ENCODE measurements at places on chromosomes 5 and 9.
A peak's percentile ranks its signal among the peaks of the same experiment; 100 is the strongest.

GRCh38 chr9:109043578-109043977 lies 30.3 kb upstream of the CTNNAL1 start:
- no peak for DNase-seq

DNA sequence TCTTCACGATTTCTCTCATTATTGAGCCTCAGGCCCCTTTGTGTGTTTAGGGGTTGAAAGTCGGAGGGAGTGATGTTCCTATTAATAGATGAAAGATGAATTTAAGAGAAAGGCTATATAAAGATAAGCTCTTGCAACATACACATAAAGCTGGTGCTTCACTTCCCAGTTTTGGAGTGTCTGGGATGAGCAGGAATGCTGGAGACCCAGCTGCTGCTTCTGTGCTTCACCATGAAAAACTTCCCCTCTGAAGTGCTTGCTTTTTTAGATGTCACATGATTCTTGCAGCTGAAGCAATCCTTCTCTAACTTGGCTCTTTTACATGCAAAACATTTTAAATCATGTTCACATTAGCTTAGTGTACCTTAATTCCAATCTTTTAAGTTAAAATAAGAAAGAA lies 19.7 kb upstream of the SNCAIP start:
- DNase-seq, result no peak

GRCh38 chr5:79011219-79011836 lies 26.2 kb upstream of the ARSB start:
- no peak for DNase-seq

GRCh38 chr9:34384368-34385165 lies 7.9 kb upstream of the MYORG start:
- no peak for DNase-seq

DNA sequence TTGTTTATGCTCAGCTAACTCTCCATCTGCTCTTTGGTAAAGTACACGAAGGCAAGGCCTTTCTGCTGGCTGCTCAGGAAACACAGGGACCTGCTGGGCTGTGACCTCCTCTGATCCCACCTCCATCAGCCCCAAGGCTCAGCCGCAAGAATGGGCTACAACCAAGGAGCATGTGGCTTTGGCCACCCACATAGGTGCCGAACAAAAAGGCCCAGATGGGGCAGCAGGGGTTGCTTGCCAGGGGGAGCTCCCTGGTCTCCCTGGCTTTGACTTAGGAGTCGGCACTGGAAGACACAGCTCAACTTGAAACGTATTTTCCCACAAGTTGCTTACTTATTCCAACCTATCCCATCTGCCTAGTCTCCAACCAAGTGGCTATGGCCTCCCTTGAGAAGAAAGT lies 461.1 kb downstream of the ICE1 start:
- DNase-seq, result no peak

- DNase-seq, result peak; percentile 71
Observed at GRCh38 chr9:129885018-129885669, 49.9 kb downstream of the USP20 start.

DNA sequence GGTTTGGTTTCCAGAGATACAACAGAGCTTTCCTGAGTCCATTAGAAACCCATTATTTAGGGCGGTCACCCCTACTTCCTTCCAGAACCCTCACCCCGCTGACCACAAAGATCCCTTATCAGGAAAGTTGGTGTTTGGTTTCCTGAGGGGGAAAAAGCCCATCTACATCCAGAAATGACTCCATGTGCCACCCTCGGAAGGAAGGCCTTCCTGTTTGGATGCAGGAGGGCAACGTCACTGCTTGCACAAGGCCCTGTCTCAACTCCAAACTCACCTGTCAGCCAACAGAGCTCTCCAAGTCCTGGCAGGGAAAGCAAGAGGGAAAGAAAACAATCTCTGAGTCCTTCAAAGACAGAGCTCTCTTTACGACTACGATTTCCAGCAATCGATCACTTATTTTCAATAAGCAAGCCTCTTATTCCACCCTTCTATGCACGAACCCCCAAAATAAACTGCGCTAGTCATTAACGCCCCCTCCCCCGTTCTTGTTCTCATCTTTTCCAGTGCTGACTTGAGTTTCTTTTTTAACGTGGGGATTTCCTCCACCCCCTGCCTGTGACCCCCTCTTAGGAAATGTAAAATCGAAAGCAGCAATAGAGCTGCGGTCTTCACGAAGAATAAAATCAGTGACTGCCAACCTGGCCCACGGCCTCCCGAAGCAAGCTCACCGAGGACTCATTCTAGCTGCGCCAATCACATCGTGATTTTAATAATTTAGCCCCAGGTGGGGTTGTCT lies 35.7 kb upstream of the NTNG2 start:
- DNase-seq, result no peak

DNA sequence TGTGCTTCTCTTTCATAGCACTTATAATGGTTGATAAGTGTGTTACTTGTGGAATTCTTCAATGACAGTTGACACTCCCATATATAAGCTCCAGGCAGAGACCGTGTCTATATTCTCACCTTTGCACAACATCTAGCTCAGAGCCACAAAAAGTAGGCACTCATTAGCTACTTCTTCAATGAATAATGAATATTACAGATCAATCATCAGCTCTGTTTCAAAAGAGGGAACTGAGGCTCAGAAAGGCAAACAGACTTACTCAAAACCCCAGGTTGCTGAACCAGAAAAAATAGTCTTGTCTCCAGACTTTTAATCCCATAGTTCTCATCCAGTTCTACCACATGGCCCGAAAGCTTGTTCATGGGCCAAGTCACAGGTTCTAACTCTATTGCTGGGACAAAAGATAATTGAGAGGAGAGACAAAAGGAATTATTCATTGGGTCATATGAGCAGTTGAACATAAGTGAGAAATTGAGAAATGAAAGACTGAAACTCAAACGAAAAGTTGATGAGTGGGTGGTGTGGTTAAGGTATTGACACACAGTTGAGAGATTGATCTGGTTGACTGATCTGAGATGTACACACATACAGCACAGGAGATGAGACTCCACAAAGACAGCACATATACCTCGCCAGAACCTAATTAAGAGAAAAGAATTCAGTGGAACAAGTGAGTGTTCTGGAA lies 381.6 kb downstream of the EFNA5 start:
- no peak for DNase-seq

DNA sequence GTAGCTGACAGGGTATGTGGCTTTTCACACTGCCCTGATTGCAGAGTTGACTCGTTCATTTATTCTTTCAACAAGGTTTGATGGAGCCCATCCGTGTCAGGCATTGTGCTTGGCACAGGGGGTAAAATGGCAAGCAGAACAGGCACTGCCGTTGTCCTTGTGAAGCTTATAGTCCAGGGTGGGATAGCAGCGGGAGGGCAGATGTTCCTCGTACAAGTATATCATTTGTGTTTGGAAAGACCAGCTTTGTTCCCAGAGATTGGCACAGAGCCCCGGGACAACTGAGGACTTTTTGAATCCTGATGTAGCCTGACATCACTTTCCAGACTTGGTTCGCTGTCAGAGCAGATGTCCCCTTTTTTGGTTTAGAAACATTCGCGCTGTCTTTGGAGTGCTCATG lies 50.9 kb downstream of the MVB12B start:
- DNase-seq, result no peak

- DNase-seq, result no peak
Observed at GRCh38 chr9:136230773-136231172, 14.8 kb downstream of the QSOX2 start.

DNA sequence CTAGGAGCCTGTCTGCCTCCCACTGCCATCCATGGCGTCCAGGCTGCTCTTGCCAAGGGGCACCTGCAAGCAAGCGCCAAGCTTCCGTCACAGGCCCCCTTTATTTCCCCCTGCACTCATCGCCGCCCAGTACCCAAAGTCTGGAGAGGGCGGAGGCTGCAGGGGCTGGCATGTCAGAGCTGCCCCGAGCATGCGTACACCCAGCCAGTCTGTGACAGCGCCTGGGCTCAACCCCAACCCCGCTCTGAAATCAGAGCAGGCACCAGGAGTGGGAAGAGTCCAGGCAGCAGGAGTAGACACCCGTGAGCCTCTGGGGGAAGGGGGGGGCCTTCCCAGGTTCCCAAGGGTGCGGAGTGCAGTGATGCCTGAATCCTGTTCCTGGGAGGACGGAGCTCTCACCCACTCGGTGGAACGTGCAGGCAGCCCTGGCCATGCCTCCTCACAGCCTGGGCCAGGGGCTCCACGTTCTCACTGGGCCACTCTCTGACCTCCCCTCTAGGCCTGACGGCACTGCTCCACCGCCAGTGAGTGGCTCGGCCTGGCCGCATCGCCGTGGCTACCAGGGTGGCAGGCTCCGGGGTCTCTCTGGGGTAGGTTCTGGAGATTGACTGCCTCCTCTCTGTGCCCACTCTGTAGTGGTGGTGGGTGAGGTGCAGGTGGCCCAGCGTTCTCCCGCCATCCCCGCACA lies 469.0 kb downstream of the CDH9 start:
- no peak for DNase-seq

DNA sequence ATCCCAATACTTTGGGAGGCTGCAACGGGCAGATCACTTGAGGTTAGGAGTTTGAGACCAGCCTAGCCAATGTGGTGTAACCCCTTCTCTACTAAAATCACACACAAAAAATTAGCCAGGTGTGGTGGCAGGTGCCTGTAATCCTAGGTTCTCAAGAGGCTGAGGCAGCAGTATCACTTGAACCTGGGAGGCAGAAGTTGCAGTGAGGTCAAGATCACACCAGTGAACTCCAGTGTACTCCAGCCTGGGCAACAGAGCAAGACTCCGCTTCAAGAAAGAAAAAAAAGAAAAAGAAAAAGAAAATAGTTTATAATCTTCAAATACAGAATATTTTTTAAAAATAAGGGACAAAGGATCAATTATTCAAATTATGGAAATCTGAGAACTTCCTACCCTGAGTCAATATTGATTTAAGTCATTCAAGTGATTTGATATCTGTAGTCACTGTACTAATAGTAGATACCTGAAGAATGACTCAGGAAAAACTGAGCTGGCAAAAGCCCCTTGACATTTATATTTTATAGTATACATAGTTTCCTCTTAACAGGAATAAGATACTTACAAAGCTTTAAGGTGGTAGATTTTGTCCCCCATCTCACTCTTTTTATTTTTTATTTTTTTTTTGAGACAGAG lies 61.8 kb downstream of the PTBP3 start:
- DNase-seq, result no peak

- DNase-seq, result no peak
Observed at GRCh38 chr5:56105511-56106291, 110.9 kb upstream of the IL6ST start.

DNA sequence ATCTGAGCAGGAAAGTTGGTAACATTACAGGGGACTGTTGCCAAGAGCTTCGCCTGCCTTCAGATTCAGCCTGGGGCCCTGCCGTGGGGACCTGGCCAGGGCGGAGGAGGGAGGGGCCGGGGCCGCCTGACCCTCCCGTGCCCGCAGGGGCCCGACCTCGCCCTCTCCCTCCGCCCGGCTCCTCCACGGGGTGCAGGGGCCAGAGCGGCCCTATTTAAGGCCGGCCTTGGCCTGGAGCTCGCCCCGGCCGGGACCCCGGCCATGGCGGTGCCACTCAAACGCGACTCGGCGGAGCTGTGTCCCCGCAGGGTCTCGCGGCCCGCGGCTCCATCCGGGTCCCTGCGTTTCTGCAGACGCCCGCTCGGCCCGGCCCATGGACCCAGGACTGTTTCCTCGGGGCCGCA lies 757 bp downstream of the TMEM250 start:
- no peak for DNase-seq

GRCh38 chr9:34701769-34702736 lies 7.9 kb downstream of the CCL21 start:
- peak; percentile 80 for DNase-seq

DNA sequence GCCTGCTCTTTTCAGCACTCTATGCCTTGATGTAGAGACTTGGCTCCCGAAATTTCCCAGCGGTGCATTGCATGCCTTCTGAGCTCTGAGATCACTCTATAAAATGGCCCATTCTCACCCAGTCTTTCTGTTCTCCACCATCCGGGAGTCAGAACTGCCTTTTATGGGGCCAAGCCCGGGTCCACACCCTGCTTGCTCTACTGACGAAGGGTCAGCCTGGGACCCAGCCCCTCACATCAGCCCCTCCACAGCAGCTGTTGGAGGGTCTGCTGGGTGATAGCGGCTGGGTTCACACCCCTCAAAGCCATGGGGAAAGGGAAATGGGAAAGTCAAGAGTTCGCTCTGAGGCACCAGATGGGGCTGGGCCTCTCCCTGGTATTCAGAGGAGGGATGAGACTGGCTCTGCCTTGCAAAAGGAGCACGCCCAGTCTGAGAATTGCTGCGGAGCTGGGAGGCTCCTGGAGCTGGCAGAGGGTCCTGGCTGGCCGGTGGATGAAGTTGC lies 66.0 kb upstream of the ORM1 start:
- DNase-seq, result no peak

DNA sequence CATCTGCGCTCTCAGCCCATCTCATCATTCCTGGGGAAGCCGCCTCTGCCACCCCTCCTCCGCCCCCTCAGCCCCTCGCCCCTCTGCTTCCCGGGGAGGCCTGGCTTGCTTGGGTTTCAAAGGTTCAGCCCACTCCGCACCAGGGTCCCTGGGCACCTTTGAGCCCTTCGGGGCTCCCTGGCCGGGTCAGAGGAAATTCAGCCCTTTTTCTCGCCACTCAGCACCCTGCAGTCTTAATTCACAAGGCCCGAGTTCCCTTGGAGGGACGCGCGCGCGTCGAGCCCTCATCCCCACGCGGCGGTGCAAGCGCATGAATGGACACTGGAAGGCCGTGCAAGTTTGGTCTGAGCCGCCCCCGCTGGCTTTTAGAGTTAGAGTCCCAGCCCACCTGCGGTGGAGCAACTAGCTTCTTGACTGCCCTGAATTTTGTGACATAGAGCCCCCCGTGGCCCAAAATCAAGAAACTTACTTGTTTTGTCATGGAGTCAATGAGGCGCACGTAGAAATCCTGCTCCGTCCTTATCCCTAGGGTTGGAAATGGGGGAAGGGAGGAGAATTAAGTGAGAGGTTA lies 4.5 kb downstream of the EBF1 start:
- peak; percentile 18 for DNase-seq

DNA sequence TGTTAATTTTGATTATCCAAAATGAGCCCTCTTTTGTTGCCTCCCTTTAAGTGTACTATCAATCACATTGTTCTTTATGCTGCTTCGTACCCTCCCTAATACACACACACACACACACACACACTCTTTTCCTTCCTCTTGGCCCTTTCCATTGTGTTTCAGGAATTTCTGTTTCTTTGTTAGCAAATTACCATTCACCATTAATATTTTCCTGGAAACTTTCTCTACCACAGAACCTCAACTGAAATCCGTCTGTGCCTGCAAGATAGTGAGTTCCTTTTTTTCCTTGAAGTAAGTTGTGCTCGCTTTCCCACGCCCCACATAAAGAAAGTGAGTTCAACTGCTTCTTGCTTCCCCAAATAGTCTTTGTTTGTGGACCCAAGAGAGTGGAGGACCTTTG lies 61.8 kb downstream of the SMIM15 start:
- no peak for DNase-seq

DNA sequence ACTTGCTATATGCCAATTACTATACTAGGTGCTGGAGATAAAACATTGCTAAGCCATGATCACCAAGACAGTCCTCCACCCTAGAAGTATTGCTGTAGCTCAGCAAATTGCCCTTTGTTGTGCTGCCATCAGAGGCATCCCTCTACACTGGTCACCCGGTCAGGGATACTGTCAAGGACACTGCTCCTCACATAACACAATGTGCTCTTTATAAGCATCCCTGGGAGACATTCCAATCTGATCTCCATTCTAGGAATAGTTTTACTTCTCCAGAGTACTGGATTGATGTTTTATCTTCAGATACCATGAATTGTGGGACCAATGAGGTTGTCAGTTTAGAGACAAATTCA lies 10.4 kb upstream of the DNAJA1 start:
- DNase-seq, result no peak
